ENCODE measurements at places on chromosomes 4 and X.

- DNase-seq: no peak
Measured at GRCh38 chr4:38957893-38958292, 74.3 kb downstream of the TMEM156 start.

- DNase-seq: no peak
Measured at GRCh38 chr4:158255727-158256324, 45.5 kb downstream of the TMEM144 start.

DNA sequence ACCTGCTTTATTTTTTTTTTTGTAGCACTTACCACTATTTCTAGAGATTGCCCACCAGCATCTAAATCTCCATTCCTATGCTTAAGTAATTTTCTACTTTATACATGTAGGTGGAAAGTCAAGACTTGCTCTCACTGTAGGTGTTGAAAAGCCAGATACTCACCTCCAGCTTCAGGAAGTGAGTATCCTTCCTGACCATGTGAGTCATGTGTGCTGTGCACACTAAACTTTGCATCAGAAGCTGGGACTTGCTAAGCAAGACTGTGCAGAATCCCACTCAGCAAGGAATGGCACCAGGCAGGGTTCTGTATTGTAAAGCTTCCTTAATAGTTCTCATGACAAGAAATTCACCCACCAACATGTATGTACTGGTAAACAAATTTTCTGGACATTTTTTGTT lies 151.8 kb downstream of the POU4F2 start:
- no peak for DNase-seq

DNA sequence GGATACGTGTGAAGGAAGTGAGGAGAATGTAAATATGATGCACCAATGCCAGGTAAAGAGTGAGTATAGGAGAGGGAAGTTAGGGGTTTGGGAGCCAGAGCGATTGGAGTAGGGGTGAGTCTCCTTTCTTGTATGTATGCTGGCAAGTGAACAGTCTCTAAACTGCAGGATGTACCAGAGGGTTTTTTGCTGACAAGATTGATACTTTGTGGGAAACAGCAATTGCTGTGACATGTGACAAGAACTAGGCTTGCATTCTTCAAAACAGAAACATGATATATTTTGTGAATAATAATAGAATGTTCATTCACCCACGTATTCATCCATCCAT lies 706 bp downstream of the CHIC1 start:
- peak; percentile 47 for DNase-seq

DNA sequence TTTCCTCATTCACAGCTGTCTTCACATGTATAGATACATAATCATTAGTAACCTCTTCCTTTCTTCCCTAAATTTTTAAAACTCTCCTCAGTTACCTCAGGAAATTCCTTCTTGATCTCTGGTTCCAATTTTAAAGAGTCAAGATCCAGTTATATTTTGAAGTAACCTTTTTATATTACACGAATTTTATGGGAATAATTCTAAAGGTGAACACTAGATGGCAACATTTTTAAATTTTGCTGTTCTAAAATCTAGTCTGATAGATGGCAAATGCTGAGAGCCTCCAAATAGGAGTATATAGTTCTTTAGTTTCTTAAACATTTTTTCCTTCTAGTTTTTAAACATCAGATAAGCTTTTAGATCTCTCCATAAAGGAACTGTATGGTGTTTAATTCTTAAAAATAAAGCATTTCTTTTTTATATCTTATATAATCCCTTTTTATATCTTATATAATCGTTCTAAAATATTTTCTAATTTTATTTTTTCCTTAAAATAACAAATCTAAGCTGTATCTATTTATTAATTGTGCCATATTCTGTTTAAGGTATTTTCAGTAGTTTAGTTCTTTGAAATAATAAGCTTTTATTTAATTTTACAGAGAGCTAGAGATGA lies 37.9 kb upstream of the PAPSS1 start:
- no peak for DNase-seq

GRCh38 chrX:13673016-13673415 lies 15.9 kb upstream of the RAB9A start:
- no peak for DNase-seq

DNA sequence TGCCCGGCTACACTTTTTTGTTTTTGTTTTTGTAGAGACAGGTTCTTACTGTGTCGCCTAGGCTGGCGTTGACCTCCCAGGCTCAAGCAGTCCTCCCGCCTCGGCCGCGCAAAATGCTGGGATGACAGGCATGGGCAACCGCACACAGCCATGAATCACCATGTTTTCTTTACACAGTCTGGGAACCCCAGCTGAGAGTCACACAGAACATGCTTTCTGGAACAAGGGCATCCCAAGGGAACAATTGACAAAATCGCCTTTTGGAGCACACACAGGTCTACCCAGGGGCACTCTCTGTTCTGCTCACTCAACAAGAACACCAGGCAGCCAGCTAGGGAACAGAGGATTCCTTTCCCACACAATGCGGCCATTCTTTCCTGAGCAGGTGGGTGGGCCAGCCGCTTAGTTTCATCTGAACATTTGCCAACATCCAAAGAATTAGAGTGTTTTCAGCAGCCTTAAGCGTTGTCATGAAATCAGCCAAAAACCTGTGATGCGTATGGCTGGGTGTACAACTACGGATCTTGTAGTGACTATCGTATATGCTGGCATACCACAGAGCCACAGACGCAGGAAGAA lies 15.7 kb downstream of the PRKX start:
- no peak for DNase-seq

All from CD4-positive, alpha-beta T cell (primary cell).